ENCODE measurements at places on chromosomes 5 and 9.

- DNase-seq, result no peak
These were observed 79.8 kb downstream of the CFAP95 start for GRCh38 chr9:69900406-69900805.

DNA sequence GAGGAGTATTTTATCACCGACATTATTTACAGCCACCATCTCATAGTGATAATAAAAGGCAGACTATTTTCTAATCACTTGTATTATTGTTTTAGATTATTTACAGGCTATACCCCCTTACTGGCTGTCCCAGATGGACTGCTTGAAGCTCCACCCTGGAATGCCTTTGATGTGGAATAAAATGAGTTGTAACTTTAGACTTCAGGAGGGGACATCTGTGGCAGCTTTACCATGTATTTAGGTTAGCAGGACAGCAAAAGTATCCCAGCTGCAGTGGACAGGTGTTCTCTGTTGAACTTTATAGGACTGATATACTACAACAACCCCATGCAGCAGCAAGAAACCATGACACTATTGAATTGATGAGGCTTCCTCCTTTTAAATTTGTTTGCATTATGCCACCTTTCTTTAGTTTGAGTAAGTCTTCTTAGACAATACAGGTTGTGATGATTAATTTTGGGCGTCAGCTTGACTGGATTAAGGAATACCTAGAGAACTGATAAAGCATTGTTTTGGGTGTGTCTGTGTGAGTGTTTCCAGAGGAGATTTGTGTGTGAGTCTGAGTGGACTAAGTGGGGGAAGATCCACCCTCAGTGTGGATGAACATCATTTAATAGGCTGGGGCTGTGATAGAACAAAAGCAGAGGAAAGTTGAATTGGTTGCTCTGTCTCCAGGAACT is 29.2 kb upstream of the C9orf57 start:
- DNase-seq, result no peak

DNA sequence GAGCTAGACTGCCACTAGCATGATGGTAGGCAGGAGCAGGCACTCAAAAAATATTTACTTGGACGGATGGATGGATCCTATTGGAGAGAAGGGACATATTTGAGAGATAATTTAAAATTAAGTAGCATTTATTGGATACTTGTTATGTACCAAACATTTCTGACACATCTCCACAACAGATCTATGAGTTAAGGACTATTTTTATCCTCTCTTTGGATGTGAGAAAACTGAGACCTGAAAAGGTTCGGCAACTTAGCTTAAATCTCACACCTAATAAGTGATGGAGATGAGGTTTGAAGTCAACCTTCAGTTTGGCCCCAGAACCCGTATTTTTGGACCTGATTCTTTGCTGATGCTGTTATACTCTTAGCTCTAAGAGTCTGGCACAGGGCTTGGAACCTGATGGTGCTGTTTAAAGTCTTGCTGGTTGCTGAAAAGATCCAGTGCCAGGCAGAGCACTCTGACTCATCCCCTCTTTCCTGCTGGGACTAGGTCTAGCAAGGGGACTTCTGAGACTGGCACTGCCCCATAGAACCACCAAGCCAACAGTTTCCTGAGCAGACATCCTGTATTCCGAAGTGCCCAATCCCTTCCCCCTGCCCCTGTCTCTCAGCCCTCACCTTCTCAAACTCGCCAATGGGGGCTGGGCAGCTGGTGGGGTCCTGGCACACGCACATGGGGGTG is 15.6 kb downstream of the SPARC start:
- no peak for DNase-seq

- peak; percentile 18 for DNase-seq
These were observed 232.6 kb downstream of the MAST4 start for GRCh38 chr5:66828548-66829357.

- DNase-seq, result no peak
These were observed 38.7 kb downstream of the TSTD2 start for GRCh38 chr9:97594381-97594921.

DNA sequence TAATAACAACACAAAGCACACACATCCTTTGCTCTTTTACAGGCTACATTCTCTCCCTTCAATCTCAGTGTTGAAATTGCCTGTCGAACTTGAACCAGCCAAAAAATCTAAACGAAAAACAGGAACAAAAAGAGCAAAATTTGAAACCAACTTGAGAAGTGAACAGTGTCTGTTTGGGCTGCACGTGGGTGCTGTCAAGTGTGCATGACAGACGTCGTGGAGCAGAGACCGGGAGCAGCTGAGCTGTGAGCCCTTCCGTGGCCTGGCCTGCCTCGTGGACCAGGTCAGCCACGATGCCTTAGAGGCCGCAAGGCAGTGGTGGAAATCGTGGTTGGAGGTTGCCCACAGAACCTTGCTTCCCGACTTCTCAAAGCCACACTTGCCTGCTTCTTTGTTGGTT is 34.8 kb upstream of the DENND1A start:
- DNase-seq, result no peak

GRCh38 chr5:88881571-88881971 is 1.4 kb downstream of the MEF2C start:
- no peak for DNase-seq

GRCh38 chr5:107887166-107887943 is 216.6 kb upstream of the EFNA5 start:
- DNase-seq, result no peak

DNA sequence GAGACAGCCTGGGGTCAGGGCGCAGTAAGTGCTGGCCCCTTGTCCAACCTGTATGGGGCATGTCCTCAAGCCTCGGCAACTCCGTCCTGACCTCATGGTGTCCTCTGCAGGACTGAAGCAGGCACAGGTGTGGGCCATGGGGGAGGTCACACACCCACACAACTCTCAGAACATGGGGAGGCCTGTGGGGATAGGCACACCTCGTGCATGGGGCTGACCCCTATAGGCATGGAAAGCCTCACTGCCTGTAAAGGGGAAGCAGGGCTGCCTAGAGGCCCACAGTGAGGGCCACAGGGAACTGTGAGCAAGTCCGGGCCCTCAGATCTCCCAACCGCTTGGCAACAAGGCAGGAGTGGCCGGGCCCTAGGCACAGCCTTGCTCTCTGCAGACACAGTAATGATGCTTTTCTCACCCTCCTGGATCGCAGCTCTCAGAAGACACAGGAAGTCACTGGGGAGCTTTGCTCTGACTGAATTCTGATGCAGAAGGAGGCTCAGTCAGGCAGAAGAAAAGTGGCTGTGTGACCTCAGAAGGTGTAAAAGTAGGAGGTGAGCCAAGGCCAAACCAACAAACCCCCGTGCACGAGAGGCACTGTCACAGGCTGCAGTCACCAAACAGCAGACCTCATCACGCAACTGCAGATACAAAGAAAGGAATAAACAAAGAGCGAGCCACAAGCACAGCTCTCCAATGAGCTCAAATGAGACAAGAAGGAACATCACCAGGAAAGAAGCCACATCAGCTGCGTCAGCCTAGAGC is 5.4 kb downstream of the IPPK start:
- no peak for DNase-seq

GRCh38 chr5:154476354-154477205 is 1.4 kb downstream of the HAND1 start:
- no peak for DNase-seq

GRCh38 chr5:174559141-174559540 is 165.2 kb upstream of the MSX2 start:
- DNase-seq, result no peak

DNA sequence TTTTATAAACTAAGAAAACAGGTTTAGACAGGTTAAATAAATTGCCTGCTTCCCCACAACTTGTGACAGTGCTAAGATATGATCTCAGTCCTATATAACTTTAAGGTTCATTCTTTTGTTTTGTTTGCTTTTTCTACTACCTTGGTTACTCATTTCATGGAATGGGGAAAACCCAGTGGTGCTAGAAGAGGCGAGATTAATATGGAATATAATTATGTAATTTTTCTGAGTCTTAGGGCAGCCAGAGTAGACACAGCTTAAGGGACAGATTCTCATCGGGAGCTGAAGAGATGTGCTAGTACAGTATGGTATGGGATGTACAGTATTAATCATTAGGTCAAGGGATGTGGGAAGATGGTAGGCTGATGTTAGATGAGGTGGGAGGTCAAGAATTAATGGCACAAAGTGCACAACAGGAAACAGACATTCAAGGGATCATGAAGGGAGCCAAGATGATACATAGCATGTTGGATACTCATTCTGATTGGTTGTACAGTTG is 6.2 kb downstream of the TRIM32 start:
- no peak for DNase-seq

GRCh38 chr9:36092509-36093215 is 43.9 kb upstream of the GLIPR2 start:
- DNase-seq, result peak; percentile 4

GRCh38 chr9:134496413-134497282 is 145.0 kb upstream of the COL5A1 start:
- DNase-seq, result no peak

GRCh38 chr5:51039424-51040329 is 343.6 kb upstream of the ISL1 start:
- DNase-seq, result no peak

GRCh38 chr9:69317894-69318293 is 7.1 kb upstream of the ENTREP1 start:
- no peak for DNase-seq
